ENCODE measurements at places on chromosomes 5 and 9.

- DNase-seq = no peak
These were observed 301.2 kb downstream of the TUSC1 start for GRCh38 chr9:25377039-25377438.

DNA sequence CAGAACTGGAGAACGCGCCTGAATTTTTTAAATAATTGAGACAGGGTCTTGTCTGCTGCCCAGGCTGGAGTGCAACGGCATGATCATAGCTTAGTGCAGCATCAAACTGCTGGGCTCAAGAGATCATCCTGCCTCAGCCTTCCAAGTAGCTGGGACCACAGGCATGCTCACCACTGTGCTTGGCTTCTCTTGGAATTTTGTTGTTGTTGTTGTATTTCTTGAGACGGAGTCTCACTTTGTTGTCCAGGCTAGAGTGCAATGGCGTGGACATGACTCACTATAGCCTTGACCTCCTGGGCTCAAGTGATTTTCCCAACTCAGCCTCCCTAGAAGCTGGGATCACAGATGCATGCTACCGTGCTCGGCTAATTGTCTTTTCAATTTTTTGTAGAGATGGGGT is 58.4 kb upstream of the DAB2IP start:
- no peak for DNase-seq

- DNase-seq = no peak
These were observed 168.2 kb downstream of the PPP2R2B start for GRCh38 chr5:146710348-146710747.

GRCh38 chr9:124239249-124240073 is 18.3 kb upstream of the NEK6 start:
- DNase-seq = no peak

DNA sequence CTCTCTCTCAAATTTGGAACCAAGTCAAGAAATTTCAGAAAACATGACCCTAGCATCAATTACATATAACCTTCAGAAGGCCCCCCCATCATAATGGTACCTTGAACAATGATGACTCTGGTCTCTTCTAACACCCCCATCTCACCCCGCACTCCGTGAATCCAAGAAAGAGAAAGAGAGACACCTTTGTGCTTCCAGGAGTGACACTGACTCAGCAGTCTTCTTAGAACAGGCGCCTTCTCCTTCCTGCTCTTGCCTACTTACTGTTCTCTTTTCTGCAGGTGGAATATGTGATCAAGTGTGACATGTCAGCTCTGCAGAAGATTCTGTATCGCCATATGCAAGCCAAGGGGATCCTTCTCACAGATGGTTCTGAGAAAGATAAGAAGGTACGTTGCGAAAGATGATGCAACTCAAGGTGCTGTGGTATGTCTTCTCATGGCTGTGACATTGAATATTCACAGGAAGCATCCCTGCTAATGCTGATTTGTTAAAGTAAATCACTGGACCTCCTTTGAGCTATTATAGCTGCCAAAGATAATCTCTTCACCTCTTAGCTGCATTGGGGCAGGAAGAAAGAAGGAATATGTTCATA is 81.3 kb downstream of the SMARCA2 start:
- no peak for DNase-seq

- DNase-seq = no peak
These were observed 1054.9 kb downstream of the PTPRD start for GRCh38 chr9:9557804-9558334.

GRCh38 chr5:50733741-50734140 is 67.3 kb downstream of the PARP8 start:
- DNase-seq = no peak

DNA sequence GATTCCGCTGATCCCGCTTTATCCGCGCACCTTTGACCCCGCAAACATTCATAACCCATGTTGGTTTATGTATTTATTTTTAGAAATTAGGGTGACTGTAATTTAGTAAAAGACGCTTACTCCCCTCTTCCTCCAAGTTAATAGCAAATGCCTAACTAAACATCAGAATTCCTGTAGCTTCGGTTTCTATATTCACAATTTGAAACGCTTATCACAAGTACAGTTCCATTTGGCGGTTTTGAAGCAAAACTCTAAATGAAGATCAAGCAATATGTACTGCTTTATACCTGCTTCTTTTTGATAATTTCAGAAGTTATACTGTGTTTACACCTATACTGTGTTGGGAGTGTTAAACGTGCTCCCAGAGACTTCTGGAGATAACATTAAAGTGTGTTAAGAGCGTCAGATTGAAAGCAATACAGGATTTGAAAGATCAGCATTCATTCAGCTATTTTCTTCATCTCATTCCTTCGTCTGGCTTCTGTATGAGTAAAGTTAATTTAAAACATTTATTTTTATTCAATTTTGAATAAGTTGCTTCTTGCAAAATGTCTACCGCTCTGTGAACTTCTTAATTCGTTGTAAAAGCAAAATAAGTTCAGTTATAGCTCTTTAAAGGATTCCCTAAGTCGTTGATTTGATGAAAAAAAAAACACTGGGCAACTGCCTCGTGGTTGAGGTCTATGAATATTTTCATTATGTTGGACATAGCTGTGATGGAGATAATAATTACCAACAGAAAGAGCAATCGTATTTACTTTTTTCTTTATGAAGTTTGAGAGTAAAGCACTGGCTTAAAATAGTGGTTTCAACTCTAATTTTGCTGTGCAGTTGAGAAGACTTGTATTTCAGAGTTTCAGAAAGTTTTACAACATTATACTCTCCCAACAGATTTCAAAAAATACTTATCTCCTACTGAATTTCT is 2.5 kb downstream of the PRDM6 start:
- DNase-seq = no peak
